ENCODE measurements at places on chromosomes 7 and 10. TPM values are rescaled to one million over a fixed set of nuclear protein-coding genes. Genes with fewer than 3 reads are reported as not detected.

Gene TRPV6
- total RNA-seq: not detected

Gene GPR26
- total RNA-seq: under 0.01 TPM

Gene PHKG1
- total RNA-seq: 0.50 TPM

Gene SLC29A4
- total RNA-seq: 12.3 TPM

Gene SLF2
- total RNA-seq: 16.4 TPM

Gene CPA2
- not detected for total RNA-seq

Gene EN2
- total RNA-seq: under 0.01 TPM

Gene CACNB2
- not detected for total RNA-seq

Gene MACC1
- total RNA-seq: 38.3 TPM

Gene SH3PXD2A
- total RNA-seq: 19.1 TPM

Gene SEMA3A
- 35.9 TPM for total RNA-seq

Gene UNCX
- total RNA-seq: not detected

Gene ASZ1
- not detected for total RNA-seq

Gene NRAP
- total RNA-seq: not detected

Gene GNAI1
- total RNA-seq: 121 TPM

Gene CUBN
- 0.71 TPM for total RNA-seq

Gene UCMA
- not detected for total RNA-seq

Gene CYP3A4
- not detected for total RNA-seq

Gene FOXP2
- 3.1 TPM for total RNA-seq

Gene ERVW-1
- total RNA-seq: not detected

Gene PANK1
- 8.2 TPM for total RNA-seq

Gene DDC
- not detected for total RNA-seq

Gene GIMAP1
- total RNA-seq: not detected

Gene GSDME
- total RNA-seq: 89.2 TPM

Gene ARL5B
- total RNA-seq: 33.7 TPM

Gene SPDYE16
- not detected for total RNA-seq

Gene AGMO
- total RNA-seq: not detected

Gene MCM7
- total RNA-seq: 25.6 TPM

Gene THSD7A
- 0.28 TPM for total RNA-seq

Gene CHPF2
- 48.8 TPM for total RNA-seq

Gene CCDC172
- total RNA-seq: not detected

Gene SPDYE11
- not detected for total RNA-seq

Gene GFRA1
- total RNA-seq: under 0.01 TPM

Gene MYH16
- 0.36 TPM for total RNA-seq

Gene FZD1
- total RNA-seq: 7.2 TPM

Gene VENTX
- total RNA-seq: not detected

Gene CALML3
- total RNA-seq: 9.2 TPM

Gene GRID2IP
- 0.14 TPM for total RNA-seq

Gene PHYH
- 7.9 TPM for total RNA-seq

Gene PRKG1
- total RNA-seq: 1.0 TPM

Gene ADAMTS14
- 0.14 TPM for total RNA-seq

Gene MINDY4
- 3.5 TPM for total RNA-seq

Gene MGAM2
- total RNA-seq: not detected

Gene TMEM130
- total RNA-seq: not detected

Gene CCDC3
- 1.00 TPM for total RNA-seq

Gene BMPER
- total RNA-seq: 0.14 TPM

Gene GOLGA7B
- total RNA-seq: 0.21 TPM

Gene PRSS37
- not detected for total RNA-seq

Gene CYP26C1
- total RNA-seq: under 0.01 TPM

Gene MRPL43
- total RNA-seq: 35.7 TPM

Gene ZNF804B
- not detected for total RNA-seq

Gene TFEC
- total RNA-seq: under 0.01 TPM

Gene TRIL
- 0.14 TPM for total RNA-seq

Gene CREB5
- total RNA-seq: 6.5 TPM

Gene ITGB8
- total RNA-seq: 7.9 TPM

Gene BTBD16
- 0.07 TPM for total RNA-seq
